ENCODE measurements at places on chromosomes 4 and X.

GRCh38 chr4:125198916-125199315, 115.8 kb upstream of the FAT4 start:
- no peak for DNase-seq

DNA sequence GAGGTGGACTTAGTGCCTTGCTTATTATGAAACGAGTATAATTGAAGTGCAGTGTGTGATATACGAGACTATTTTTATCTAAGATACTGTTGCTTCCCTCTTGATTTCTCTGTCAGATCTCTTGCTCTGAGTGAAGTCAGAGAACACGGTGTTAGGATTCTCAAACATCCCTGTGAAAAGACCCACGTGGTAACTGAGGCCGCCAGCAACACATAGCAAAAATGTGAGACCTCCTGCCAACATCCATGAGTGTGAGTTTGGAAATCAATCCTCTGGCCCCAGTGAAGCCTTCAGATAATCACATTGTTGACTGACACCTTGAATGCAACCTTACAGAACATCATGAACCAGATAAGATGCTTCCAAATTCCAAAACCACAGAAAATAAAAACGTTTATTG, 954.4 kb downstream of the FAT4 start:
- DNase-seq: no peak

- no peak for DNase-seq
These were observed 57.3 kb upstream of the STIM2 start for GRCh38 chr4:26803211-26803861.

DNA sequence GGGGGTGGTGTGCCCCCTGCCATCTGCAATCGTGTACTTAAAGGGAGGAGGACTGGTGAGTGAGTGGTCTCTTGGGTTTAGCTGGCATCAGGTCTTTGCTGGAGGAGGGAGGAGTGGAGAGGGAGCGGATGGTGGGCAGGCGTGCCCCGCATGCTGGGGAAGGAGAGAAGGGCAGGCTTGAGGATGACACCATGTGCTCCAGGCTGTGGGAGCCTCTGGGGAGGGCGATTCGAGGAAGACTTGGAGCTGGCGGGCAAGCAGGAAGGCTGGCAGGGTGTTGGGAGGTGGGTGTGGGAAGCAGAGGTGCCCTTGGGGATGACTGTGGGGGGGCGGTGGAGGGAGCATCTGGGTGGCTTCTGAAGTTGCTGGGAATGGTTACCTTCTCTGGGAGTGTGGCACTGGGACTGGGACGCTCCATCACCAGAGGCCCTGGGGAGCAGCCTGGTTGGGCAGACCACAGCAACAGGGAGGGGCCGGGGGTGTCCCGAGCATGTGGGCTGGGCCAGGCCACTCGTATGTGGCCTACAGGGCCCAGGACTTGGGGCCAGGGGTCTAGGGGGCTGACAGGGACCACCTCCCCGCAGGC, 30.8 kb upstream of the AFAP1 start:
- DNase-seq: no peak

DNA sequence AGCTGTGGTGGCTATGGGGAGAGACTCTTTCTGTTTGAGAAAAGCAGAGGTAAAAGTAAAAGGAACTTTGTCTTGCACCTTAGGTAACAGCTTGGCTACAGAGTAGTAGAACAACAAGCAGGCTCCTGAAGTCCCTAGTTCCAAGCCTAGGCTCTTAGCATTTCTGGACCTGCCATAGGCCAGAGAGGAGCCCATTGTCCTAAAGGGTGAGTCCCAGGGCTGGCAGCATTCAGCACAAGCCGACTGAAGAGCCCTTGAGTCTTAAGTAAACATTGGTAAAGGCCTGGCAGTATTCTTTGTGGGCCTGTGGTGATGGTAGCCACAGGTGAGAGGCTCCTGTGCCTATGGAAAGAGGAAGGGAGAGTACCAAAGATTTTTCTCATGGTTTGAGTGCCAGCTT, 38.2 kb downstream of the CSN3 start:
- DNase-seq: no peak

GRCh38 chrX:39502486-39502885, 595.3 kb downstream of the BCOR start:
- DNase-seq: no peak

DNA sequence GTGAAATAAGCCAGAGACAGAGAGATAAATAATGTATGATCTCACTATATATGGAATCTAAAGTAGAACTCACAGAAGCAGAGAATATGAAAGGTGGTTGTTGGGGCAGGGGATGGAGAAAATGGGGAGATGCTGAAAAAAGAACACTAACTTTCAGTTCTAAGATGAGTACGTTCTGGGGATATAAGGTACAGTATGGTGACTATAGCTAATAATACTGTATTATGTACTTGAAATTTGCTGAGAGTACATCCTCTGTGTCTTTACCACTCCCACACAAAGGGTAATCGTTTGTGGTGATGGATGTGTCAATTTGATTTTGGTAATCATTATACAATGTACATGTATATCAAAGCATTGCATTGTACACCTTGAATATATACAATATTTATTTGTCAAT, 6.6 kb downstream of the FBXL5 start:
- no peak for DNase-seq

DNA sequence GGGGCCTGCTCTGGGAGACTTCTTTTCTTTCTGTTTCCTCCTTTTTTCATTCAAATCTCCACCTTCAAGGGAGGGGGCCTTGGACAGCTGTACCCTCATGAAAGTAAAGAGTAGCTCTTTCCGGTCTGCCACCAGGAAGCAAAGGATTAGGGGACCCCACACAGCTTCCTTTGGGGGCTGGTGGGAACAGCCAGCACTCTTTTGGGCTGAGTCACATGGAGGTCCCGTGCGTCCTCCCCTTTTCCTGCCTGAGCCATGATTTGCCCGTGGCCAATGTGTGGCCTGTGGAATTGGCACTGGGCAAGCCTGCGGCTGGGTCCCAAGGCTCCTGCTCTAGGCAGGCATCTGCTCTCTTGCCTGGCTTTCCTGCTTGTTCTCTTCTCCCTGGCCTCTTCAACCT, 65.5 kb downstream of the FHDC1 start:
- no peak for DNase-seq

- no peak for DNase-seq
These were observed 856 bp downstream of the SLC9B1 start for GRCh38 chr4:103018391-103019307.

- DNase-seq: no peak
These were observed 8.3 kb upstream of the GRPEL1 start for GRCh38 chr4:7075962-7076695.

DNA sequence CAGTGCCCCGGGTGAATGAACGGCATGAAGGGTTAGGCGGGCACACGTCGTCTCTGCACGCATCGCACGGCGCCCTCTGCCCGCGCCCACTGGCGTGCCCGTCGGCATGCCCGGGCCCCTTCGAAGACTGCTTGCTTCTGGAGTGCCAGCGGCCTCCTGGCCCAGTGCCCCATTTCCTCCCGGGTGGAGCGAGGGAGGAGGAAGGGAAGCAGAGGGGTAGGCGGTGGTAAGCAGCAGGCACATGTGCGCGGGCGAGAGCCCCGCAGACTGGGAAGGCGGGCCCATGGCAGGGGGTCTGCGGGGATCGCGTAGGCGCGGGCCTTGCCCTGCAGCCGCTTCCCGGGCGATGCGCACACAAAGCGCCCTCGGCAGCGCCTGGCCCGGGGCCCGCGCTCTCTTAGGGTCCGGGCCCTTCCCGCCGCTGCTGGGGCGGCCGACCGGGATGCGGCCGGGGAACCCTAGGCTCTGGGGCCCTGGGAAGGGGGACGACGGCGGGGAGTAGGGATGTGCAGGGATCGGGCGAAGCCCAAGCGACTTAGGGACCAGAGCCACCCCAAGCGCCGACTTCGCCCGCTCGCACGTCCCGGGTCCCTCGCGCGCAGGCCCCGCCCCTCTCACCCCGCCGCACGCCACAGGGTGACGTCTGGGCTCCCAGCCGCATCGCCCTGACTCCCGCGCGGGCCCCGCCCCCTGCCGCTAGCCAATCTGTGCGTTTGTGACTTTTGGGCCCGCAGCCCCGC, 866 bp upstream of the EMD start:
- DNase-seq: no peak

GRCh38 chrX:1248331-1249061, 20.1 kb upstream of the CSF2RA start:
- no peak for DNase-seq

DNA sequence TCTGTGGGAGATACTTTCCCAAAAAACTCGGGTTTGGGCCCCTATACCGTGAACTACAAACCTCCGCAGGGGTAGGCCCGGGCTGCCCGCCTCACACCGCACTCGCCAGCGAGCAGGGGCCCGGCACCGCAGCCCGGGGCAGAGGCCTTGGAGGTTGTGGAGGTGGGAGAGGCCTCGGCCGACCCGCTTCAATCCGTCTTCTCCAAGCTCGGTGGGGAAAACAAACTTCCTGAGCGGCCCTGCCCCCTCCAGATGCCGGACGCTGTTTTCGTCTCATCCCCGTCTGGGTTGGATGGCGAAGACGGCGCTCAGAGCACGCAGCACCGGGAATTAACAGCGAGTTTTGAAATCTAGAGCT, 442 bp upstream of the MCUB start:
- no peak for DNase-seq

- DNase-seq: no peak
These were observed 48.5 kb downstream of the ZCCHC12 start for GRCh38 chrX:118872102-118872566.

- no peak for DNase-seq
These were observed 2141.7 kb upstream of the TENM3 start for GRCh38 chr4:180101348-180102083.

DNA sequence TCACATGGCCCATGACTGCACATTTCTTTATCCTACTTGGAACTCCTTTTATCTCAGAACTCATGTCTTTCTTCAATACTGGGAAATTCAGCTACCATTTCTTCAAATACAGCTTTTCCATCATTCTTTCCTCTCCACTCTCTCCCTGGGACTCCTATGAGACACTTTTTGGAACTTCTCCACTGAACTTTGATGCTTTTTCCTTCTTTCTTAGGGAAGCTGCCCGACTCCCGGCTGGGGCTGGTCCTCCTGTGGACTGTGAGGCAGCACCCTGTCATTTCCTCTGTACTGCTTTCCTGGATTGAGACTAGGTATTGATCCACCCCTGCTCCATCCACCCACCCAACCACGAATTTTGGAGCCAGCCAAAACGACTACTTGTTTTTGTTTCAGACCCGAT, 40.0 kb downstream of the ZFYVE28 start:
- DNase-seq: no peak

GRCh38 chr4:135359128-135359527, 1157.5 kb upstream of the PABPC4L start:
- no peak for DNase-seq

- DNase-seq: no peak
These were observed 200.2 kb downstream of the CPEB2 start for GRCh38 chr4:15202481-15202880.

DNA sequence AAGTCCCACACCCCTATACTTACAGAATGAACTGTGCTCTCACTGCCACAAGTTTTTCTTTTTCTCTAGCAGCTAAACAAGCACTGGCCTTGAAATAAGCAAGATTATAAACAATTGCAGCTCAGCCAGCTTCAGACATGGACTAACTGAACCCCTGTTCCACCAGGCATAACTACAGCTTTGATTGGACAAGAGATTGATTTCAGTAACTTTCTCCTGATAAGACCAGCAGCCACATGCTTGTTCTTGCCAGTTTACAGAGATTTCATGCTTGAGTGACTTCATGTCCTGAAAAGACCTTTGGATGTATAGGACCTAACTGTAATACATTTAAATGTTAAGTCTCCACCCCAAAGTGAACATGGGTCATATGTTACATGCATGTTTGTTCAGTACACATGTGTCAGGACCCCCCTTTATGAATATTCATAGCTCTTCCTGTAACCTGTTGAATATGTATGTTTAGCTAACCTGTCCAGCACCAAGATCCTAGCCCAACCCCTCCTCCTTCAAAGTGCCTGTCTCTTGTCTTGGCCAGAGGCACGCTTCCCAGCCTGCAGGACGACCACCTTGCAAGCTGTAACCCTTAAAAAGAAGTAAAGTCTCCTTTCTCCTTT, 27.9 kb downstream of the ZNF275 start:
- no peak for DNase-seq

DNA sequence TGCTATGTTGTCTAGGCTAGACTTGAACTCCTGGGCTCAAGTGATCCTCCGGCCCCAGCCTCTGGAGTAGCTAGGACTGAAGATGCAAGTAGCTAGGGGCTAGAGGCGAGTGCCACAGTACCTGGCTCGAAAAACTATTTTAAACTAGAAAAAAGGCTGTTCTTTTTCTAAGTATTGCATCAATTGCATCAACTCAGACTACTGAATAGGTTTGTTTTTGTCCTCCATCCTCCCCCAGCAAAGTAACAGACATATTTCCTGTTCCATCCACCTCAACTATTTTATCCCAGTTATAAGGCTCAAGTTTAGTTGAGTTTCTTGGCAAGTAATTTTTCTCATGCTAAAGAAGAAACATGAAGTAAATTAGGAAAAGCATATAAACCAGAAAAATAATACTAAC, 4.1 kb downstream of the SH3RF1 start:
- no peak for DNase-seq

DNA sequence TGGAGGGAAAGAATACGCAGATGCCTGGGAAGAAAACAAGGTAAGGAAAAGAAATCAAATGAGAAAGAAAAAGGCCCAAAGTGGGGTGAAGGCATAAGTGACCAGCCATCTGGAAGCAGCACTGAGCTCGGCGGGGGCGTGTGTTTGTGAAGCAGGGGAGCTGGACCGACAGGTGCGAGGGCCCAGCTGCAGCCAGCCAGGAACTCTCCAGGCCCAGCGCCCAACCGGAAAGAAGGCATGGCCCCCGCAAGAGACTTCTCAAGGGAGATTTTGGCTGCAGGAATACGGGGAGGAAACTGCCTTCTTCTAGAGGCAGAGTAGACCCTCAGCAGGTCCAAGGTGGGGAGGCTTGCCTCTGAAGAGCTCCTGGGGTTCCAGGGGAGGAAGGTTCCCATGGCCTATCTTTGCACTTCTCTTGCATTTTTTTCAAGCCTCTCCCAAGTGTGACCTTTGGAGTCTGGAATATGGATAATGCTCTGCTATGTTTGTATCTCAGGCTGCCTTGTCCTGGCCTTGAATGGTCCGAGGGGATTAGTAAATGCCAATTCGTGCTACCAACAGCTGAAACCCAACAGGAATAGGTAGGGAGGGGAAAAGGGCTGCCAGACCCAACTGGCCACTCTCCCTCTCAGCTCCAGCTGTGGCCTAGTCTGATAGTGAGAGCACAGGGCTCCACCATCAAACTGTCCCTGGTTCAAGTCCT, 10.8 kb upstream of the CITED1 start:
- no peak for DNase-seq

GRCh38 chr4:52110171-52110570, 59.1 kb downstream of the SPATA18 start:
- no peak for DNase-seq

GRCh38 chrX:97494756-97495372, 611.2 kb downstream of the RPA4 start:
- DNase-seq: no peak

GRCh38 chrX:104621781-104622180, 55.8 kb downstream of the IL1RAPL2 start:
- no peak for DNase-seq

Data from HS-27A (cell line).